ENCODE measurements at places on chromosomes 12 and 14. TPM values are rescaled to one million over a fixed set of nuclear protein-coding genes. Genes with fewer than 3 reads are reported as not detected.

- no peak for DNase-seq
Observed at GRCh38 chr12:60693019-60693626, 1097.3 kb downstream of the SLC16A7 start.

DNA sequence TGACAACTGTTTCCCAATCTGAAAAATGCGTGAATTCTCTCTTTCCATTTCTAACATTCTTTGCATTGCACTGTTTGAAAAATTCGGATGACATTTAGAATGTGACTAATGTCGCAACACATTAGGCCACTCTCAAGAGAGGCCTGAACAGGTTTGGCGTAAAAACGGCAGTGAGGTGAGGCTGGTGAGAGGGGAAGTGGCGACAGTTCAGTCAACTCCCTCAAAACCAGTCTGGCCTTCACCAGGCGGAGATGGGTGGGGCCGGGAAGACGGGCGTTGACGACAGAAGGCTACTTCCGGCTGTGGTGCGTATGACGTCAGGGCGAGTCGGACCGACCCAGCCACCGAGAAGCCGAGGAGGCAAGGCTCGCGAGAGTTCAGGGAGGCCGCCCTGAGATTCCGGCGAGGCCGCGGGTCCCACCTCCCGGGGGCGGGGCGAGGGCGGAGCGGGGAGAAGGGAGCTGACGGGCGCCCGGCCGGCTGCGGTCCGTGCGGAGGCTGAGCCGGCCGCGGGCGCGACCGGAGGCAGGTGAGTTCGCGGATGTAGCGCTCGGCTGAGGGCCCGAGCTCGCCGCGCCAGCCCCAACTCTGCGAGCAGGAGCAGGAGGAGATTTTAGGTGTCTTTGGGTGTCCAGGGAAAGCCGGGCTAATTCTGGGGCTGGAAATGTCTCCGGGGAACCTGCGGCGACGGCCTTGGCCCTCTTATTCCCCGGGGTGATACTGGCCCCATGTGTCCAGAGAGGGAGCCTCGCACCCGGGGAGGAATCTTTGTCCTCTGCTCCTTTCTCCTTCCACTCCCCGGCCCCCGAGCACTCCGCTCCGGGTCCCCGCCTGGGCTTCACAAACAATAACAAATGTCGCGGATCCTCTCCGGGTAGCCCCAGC, at the start of gene STK38L:
STK38L (plus strand) TSS at position 483 of the 885 bp plus-strand sequence. CDS start 53,435 bp downstream, outside the sequence.
- peak; percentile 64 for DNase-seq

- DNase-seq, result no peak
Observed at GRCh38 chr12:126582231-126582630, 1517.0 kb downstream of the AACS start.

DNA sequence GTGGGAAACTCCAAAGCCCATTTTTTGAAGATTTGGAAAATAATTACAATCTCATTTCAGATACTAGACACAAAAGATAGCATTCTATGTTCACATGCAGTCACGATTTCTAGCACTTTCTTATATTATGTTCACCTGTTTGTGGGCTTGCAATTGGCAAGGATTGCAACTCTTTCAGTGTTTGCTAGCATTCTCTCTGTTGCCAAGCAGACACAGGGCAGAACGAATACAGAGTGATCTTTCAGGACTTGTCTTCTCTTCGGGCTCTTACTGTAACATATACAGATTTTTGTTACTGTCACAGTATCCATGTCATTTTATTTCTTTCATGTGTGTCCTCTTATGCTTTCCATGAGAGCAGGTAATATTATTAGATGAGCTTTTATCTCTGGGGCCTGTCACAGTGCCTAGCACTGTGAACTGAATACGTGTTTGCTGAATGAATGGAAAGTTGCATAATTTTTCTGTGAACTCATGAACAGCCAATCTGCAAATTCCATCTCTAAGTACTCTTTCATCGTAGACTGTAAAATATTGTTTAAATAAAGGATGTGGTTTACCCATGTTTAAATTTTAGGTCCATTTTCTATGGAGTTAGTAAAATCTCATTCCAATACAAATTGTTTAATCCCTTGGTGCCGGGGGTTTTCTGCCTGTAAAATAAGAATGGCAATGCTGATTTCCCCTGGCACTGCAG, 105.1 kb downstream of the BMP4 start:
- DNase-seq, result no peak

DNA sequence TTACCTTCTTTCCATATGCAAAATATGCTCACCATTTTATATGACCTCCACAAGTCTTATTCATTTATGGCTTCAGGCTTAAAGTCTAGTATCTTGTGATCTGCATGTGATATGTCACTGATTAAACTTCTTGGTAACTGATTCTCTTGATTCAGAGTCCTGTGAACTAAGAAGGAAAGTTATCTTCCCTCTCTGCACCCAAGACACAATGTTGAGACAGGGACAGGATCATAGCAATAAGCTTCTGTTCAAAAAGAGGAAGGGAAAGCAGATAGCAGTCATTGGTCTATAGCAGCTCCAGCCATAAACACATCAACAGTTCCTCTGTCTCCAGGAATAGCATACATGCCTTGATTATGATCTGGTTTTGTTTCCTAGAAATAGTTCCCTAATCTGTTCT, 103.1 kb downstream of the UNC79 start:
- no peak for DNase-seq

DNA sequence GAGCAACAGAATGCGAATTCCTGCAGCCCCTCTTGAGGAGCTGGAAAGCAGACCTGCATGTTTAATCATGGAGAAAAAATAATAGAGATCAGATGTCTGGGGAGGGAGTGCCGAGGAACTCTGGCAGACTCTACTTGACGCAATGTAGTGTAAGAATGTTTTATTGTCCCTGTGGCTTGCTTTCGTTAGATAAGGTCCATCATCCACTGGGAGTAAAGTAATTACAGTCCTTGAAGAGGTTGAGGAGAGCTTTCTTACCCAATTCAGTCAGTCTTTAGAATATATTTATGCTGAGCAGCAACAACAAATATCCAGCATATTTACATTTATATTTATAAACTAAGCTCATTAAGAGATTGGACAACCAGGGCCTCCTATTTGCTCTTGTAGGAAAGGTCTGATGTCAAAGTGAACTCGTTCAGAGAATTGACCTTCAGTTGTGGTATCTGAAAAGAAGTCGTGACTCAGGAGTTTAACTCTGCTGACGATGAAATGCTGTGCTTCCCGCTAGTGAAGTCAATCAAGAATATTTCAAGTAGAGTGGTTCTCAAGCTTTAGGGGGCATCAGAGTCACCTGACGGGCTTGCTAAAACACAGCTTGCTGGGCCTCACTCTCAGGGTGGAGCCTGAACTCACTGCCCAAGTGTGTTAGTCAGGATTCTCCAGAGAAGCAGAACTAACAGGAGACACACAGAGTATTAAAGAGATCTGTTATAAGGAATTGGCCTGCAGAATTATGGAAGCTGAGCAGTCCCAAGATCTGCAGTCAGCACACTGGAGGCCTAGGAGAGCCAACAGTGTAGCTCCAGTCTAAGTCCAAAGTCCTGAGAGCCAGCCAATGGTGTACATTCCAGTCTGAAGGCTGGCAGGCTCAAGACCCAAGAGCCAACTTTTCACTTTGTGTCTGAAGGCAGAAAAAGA, 139.3 kb upstream of the LMNTD1 start:
- DNase-seq, result no peak

GRCh38 chr12:14367040-14367661, 1.7 kb downstream of the ATF7IP start:
- no peak for DNase-seq

GRCh38 chr14:96751505-96751904, 45.7 kb upstream of the VRK1 start:
- DNase-seq, result no peak

- no peak for DNase-seq
Observed at GRCh38 chr14:61661471-61662400, 33.6 kb upstream of the HIF1A start.

GRCh38 chr12:132658149-132658894, 28.8 kb downstream of the POLE start:
- DNase-seq, result no peak

GRCh38 chr12:71243370-71243769, 85.6 kb upstream of the TSPAN8 start:
- DNase-seq, result no peak

DNA sequence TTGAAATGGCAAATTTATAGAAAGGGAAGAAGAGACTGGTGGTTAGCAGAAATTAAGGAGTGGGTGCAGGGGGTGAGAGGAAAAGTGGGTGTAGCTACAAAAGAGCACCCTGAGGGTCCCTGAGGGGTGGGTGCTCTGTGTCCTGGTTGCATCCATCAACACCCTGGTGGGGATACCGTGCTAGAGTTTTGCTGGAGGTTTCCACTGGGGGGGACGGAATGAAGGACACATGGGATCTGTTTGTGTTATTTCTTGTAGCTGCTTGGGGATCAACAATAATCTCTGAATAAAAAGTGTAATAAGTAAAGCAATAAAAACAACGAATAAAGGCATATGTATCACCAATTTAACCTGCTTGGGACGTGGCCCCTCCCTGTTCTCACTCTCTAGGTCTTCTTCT, 175.3 kb downstream of the KIF26A start:
- no peak for DNase-seq

DNA sequence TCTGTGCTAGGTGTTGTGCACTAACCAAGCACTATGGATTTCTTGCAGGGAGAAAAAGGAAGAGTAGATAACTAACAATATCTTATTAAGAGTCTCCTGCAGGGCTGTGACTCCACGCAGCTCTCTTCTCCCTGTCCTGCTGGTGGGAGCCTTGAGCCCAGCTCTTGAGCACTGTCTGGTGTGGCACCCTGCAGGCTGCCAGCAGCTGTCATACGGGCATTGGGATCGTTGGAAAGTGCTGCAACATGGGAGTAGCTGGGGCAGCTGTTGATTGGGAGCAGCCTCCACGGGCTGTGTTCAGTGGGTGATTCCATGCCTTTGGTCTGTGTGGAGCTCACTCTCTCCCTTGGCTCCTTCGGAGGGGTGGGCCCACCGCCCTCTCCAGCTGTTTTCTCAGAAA, 125.3 kb downstream of the FBXL14 start:
- no peak for DNase-seq

GRCh38 chr14:40903709-40904108, 703.0 kb upstream of the LRFN5 start:
- DNase-seq, result no peak

GRCh38 chr12:65740506-65740872, 83.8 kb upstream of the HMGA2 start:
- DNase-seq, result no peak

- no peak for DNase-seq
Observed at GRCh38 chr12:2080604-2081003, 27.8 kb downstream of the CACNA1C start.

GRCh38 chr12:41365653-41366171, 177.6 kb downstream of the PDZRN4 start:
- no peak for DNase-seq

Gene ADCY6
- 48.5 TPM for total RNA-seq

Gene HSPB8
- 31.5 TPM for total RNA-seq
